ENCODE measurements at places on chromosomes 5 and 9.

GRCh38 chr5:72393052-72393451 is 72.9 kb downstream of the PTCD2 start:
- DNase-seq, result no peak

- DNase-seq, result no peak
Measured at GRCh38 chr9:35938474-35939356, 19.2 kb downstream of the OR2S2 start.

GRCh38 chr5:153960269-153961215 is 78.2 kb downstream of the FAM114A2 start:
- no peak for DNase-seq

- DNase-seq, result no peak
Measured at GRCh38 chr5:108636135-108636853, 111.4 kb upstream of the FER start.

GRCh38 chr5:77824981-77825380 is 48.8 kb upstream of the TBCA start:
- DNase-seq, result no peak

- no peak for DNase-seq
Measured at GRCh38 chr9:77488439-77489126, 159.5 kb downstream of the GNA14 start.

- no peak for DNase-seq
Measured at GRCh38 chr9:98171176-98171925, 21.1 kb downstream of the CORO2A start.

DNA sequence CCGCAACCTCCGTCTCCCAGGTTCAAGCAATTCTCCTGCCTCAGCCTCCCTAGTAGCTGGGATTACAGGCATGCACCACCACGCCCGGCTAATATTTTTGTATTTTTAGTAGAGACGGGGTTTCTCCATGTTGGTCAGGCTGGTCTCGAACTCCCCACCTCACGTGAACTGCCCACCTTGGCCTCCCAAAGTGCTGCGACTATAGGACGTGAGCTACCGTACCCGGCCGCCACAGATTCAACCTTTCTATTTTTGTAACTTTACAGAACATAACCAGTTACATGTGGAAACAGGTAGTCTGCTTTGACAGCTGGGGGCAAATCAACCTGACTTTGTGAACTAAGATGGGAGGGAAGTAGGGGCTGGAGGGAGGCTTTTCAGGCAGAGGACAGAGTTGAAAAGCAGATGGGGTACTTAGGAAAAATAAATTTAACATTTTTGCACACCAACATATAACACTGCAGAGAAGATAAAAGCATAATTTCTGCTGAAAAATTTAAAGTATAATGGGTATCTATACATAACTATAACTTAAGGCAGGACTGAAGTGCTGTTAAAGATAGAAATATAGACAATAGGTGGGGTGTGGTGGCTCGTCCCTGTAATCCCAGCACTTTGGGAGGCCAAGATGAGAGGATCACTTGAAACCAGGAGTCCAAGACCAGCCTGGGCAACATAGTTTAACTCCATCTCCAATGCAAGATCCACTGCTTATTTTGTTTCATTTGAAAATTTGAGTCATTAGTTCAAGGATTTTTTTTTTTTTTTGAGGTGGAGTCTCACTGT is 5.1 kb downstream of the RPL37 start:
- no peak for DNase-seq

GRCh38 chr9:115277301-115277700 is 159.3 kb upstream of the TNC start:
- no peak for DNase-seq

- DNase-seq, result no peak
Measured at GRCh38 chr5:146529984-146530383, 14.0 kb upstream of the GPR151 start.

All from naive B cell (primary cell).